Endothelial cell of umbilical vein (primary cell): ENCODE measurements at places on chromosomes 7 and 10. TPM values are rescaled to one million over a fixed set of nuclear protein-coding genes. Genes with fewer than 3 reads are reported as not detected.

FRMD4A gene
- polyA plus RNA-seq: 107 and 123 TPM in 2 replicates

- DNase-seq: no peak
Measured at GRCh38 chr7:125661-126060, 66.7 kb upstream of the FAM20C start.

- DNase-seq: peak; percentile 36
Measured at GRCh38 chr7:158683541-158683940, 21.1 kb downstream of the NCAPG2 start.

CHAT gene
- not detected in 2 replicates for polyA plus RNA-seq

BRAT1 gene
- 31.1 and 40.3 TPM in 2 replicates for polyA plus RNA-seq

- DNase-seq: no peak
Measured at GRCh38 chr7:107638594-107638993, 22.0 kb upstream of the SLC26A4 start.

DNA sequence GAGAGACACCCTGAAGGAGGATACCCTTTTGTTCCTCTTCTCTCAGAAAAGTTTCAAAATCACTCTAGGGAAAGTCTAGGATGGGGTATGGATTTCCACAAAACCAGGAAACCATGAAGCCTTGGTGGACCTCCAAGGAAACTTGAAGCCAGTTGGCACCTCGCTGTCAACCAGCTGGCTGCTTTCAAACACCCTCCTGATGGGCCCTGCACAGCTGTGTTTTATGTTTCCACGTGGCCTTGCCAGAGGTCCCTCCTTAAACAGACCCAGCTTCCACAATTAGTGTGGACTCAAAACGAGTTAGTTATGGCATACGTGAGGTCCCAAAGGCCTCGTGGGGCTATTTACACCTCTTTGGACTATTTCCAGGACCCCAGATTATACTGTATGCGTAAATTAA, 5.9 kb downstream of the PPP1R3A start:
- DNase-seq: no peak

- DNase-seq: peak; percentile 49
Measured at GRCh38 chr7:78510580-78511188, 712.1 kb downstream of the PHTF2 start.

GRCh38 chr10:79937701-79938151, 11.2 kb downstream of the SFTPD start:
- DNase-seq: no peak

DNA sequence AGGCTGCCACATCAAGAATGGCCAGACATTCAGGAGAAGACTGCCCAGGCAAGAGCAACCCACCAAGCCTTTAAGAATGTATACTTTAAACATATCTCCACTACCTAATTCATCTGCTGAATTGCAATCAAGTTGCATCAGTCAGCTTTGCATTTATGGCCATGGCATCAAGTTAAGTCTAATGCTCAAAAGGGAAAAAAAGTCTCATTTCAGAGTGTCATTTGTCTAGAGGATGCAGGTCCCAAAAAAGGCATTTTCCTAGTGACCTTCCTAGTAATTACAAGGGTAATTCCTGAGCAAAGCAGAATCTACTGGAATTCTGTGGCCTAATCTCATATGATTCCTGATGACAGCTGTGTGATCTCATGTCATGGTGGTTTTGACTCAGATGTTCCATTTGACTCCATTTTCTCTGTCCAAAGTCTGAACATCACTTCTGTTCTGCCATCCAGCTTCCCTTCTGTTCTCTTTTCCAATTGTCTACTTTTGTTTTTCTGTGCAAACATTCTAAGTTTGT, 7.3 kb upstream of the CABCOCO1 start:
- no peak for DNase-seq

DNA sequence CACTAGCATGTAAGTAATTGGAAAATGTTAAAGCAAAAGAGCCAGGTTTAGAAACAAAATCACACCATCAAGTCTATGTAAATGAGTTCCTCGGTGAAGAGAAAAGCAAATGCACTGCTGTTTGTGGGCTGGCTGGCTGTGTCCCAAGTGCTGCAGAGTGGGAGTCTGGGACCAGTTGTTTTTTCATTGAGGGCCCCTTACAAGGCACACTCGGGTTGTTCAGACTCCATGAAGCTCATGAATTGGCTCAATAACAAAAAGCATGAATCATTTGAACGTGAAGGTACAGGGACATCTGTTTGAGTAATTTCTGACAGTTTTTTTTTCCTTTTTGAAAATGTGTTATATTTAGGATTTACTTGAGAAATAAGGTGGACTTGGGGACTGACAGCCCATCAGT, 28.0 kb downstream of the GRK5 start:
- peak; percentile 62 for DNase-seq

DNA sequence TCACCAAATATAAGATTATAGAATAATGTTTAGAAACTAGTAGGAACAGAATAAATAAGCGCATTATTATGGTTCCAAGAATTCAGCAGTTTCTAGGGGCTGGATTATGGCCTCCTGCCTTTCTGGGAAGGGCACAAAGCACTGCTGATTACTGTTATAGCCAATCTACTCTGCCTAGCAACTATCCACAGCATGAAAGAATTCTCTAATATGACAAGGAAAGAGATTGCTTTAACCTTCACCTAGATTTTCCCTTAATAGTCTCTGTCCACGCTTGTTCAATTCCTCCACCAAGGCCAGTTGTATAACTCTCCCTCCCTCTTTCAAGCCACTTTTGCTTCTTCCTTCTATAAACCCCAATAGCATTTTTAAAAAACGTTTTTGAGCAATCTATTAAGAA, 1033.6 kb upstream of the LRRTM3 start:
- DNase-seq: no peak

CYP3A4 gene
- polyA plus RNA-seq: not detected in 2 replicates
